ENCODE measurements at places on chromosomes 1 and 21. TPM values are rescaled to one million over a fixed set of nuclear protein-coding genes. Genes with fewer than 3 reads are reported as not detected.

DNA sequence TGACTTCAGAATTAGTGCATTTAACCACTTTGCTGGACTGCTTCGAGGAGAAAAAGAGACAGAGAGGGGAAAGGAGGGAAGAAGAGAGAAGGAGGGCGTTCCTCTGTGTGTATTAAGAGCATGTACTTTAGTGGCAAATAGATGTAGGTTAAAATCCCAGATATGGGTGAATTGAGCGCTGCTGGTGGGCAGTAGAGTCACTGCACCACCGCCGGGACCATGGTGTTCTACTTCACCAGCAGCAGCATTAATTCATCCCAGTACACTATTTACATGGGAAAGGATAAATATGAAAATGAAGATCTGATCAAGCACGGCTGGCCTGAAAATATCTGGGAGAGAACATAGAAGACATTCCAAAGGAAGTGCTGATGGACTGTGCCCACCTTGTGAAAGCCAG is 20.9 kb upstream of the PPIE start:
- DNase-seq = no peak

Gene PRRX1
- 168 TPM for polyA plus RNA-seq

Gene PDC
- 0.31 TPM for polyA plus RNA-seq

DNA sequence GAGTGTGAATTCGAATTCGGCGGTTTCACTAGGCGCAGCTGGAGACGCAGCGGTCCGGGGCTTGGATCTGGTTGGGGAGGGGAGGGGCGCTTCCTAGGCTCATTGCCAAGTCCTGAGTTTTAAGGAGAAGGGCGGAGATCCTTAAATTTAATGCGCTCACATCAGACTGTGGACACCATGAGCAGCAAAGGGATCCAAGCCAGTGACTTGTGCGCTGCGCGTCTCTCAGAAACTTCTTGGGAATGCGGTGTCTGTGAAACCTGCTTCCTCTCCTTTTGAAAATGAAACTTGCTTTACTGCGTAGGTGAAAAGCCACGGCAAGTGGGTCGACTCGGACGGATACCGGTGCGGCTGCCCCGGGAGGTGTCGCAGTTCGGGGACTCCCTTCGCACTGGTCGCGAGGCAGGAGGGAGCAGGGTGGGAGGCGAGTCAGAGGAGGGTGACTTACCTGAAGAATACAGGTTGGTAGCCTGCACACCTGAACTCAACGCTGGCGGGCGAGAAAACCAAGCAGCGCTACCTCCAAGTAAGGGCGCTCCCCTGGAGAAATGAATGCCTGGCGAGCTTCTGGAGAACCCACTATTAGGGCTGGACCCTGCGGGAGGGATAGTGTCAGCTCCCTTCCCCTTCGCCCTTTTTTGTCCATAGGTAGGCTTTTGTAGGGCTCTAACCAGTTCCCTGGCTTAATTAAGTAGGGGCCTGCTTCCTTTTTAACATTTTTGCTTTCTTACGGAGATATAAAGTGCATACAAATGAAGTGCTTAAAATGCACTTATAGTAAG is 992 bp downstream of the TENT5C start:
- DNase-seq = peak; percentile 83

Gene OR2G6
- polyA plus RNA-seq = not detected

- DNase-seq = peak; percentile 87
These were observed 6.7 kb upstream of the HUNK start for GRCh38 chr21:31866077-31866511.

- DNase-seq = peak; percentile 70
These were observed 145.6 kb upstream of the TNR start for GRCh38 chr1:175888996-175889395.

Gene KRTAP19-6
- polyA plus RNA-seq = not detected

GRCh38 chr21:37071561-37072273 is 1.2 kb downstream of the PIGP start:
- peak; percentile 82 for DNase-seq

GRCh38 chr1:212624976-212625501 is 16.5 kb downstream of the ATF3 start:
- no peak for DNase-seq

- DNase-seq = peak; percentile 61
These were observed 3.6 kb upstream of the ZMYM4 start for GRCh38 chr1:35264871-35265270.

DNA sequence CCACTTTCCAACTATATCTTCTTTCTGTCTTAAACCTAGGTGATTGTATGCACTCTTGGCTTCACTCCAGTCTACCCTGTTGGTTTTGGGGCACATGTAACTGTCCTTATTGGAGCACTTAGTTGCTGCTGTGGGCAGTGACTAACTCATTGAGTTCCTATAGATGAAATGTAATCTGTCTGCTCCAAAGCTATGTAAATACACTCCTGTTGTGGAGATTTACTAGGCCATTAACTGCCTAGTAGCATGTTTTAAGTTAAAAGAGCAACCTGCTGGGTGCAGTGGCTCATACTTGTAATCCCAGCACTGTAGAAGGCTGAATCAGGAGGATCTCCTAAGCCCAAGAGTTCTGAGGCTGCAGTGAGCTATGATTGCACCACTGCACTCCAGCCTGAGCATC is 137.6 kb downstream of the ZMYM4 start:
- no peak for DNase-seq

Gene USP48
- polyA plus RNA-seq = 56.6 TPM

Gene VHLL
- polyA plus RNA-seq = not detected

GRCh38 chr1:231242516-231243198 is 1.6 kb downstream of the GNPAT start:
- no peak for DNase-seq

- peak; percentile 75 for DNase-seq
These were observed 41.0 kb upstream of the DR1 start for GRCh38 chr1:93304716-93305138.

Gene TTC34
- 0.07 TPM for polyA plus RNA-seq

Measured in muscle of leg (tissue), 16 donors.